LNCaP clone FGC (cell line): ENCODE measurements at places on chromosomes 6 and 20.

DNA sequence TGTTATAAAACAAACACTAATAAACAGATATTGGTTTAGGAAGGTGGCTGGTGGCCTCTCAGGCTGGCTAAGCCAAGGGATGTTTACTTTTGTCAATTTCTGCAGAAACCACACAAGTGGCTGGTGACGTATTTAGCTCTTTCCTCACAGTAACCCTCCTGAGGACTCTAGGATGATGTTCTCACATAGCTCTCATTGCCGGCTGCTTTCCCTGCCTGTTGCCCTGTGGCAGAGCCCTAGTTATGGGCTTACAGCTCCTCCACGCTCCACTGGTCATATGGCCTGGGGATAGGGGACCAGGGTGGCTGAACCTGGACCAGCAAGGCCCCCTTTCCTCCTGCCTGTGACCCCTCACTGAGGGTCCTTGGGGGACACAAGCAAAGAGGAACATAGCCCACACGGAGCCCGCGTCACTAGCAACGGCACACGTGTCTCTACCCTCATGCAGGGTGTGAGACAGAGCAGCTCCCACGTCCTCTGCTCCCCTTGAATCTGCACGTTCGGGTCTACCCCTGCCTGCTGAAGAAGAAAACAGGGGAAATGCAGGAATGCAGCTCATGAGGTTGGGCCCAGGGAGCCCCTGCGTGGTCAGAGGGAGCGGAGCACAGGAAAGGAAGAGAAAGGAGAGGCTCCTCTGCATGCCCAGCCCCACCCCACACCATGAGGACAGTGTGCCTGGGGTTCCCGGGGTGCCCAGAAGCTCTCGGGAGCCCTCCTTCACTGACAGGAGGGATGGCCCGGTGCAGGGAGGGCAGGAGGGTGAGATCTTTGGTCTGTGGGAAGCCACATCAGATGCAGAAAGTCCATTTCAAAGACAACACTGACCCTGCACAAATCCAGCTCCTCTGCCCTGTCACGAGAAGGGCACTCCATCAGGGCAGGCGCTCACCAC lies 13.9 kb downstream of the RAMACL start:
- DNase-seq: no peak

DNA sequence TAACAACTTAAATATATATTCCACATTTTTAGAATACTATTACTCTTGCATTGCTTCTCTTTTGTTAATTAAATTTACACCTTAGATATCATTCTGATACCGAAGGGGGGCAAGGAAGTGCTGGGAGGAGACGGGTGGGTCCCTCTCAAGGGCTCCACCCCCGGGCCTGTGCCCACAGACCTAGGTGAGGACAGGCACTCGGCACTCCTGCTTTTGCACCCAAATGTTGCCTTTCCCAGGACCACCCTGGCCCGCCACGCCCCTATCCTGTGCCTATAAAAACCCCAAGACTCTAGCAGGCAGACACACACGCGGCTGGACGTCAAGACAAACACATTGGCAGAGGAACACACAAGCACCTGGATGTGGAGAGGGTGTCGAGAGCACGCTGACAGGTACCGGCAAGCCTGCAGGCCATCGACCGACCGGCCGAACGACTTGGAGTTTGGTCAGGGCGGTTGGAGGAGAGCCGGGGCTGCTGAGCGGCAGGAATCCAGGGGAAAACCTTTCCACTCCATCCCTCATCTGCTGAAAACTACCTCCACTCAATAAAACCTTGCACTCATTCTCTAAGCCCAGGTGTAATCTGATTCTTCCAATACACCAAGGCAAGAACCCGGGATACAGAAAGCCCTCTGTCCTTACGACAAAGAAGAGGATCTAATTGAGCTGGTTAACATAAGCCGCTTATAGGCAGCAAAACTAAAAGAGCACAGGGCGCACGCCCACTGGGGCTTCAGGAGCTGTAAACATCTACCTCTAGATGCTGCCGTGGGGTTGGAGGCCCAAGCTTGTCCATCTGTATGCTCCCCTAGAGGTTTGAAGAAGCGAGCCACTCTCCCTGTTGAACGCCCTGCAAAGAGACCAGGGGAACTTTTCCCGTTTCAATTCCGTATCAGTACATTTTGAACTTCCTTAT lies 197.4 kb upstream of the PRSS16 start:
- DNase-seq: no peak

- DNase-seq: no peak
These were observed 1080.7 kb downstream of the GRIK2 start for GRCh38 chr6:102474041-102474807.

GRCh38 chr20:38173237-38174156 lies 8.4 kb upstream of the TGM2 start:
- DNase-seq: no peak

DNA sequence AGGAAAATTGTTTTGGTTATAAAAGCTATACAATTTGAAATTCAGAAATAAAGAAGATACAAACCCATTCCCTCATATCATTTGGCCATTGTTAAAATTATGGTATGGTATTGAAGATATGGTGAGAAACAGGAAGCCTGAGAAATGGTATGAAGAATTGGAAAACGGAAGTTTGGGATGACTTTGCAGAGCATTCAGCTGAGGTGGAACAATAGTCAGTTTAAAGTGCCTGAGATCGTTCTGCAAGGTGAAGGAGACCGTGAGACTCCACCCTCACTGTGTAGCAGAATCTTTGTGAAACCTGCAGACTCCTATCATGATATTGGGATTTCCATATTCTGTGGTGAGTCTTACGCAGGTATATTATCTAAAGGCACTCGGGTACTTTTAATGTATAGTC lies 97.3 kb downstream of the ADGRB3 start:
- DNase-seq: no peak

GRCh38 chr20:227439-228105 lies 514 bp downstream of the DEFB129 start:
- DNase-seq: no peak

DNA sequence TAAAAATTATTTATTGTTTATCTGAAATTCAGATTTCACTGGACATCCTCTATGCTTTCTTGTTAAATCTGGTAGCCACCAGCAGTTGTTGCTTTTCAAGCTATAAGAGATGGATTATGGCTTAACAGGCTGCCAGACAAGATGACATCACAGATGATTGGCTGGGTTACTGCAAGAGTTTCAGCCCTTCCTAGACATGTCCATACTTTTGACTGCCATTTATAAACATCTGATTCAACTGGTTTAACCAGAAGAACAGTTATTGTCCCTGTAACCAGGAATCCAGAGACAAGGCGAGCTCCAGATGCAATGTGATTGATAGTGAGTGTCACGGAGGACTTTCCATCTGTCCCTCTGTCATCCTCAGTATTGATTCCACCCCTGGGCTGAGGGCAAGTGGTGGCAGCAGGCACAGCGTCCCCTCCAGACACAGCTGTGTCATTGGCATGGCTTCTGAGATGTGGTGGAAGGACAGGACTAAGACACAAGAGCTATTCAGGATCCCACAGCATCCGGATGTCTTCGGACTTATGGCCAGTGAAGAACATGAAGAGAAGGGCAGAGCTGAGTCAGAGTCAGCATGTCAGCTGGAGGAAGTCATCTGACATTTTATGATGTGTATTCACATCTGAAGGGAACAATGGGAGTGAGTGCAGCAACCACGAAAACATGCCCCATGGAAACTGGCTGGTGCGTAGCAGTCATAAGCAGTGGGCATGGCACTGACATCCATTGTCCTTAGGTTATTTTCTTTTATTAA lies 284.5 kb upstream of the CDYL start:
- peak; percentile 11 for DNase-seq

GRCh38 chr20:60952861-60953260 lies 299.2 kb upstream of the CDH4 start:
- no peak for DNase-seq

- DNase-seq: no peak
These were observed 124.6 kb upstream of the ESR1 start for GRCh38 chr6:151682922-151683321.

DNA sequence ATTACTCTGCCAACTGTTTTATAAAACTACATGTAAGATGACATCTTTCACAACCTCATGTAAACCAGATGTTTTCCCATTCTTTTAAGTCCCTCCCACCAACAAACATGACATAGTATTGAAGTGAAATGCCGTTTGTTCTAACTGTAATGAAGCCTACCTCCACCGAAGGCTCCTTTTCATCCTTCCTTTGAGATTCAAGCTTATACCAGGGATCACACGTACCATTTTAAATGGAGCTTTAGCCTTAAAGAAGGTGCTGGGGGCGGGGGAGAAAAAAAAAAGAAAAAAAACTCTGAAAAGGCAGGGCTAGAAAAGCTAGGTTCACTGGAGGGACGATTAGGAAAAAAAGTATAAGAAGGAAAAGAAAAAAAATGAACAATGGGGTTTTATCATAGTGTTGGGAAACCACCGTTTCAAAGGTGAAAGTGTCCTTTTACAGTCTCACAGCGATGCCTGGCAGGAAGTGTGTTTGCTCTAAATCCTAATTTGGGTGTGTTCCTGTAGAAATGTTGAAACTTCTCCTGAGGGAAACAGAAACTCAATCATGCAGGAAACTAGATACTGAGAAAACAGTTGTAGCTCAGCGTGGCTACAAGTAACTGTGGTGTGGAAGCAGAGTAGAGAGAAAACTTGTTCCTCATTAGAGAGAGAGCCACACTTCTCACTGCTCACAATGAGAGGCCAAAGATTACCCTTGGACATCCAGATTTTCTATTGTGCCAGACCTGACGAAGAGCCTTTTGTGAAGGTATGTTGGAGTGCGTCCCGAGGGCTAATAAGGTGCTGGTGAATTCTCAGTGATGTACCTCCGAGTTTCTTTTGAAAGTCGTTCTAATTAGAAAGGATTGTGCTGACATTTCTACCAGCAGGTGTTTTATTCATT lies 37.6 kb upstream of the HINT3 start:
- peak; percentile 18 for DNase-seq
